Panc1 (cell line): ENCODE measurements at places on chromosomes 1 and 21. TPM values are rescaled to one million over a fixed set of nuclear protein-coding genes. Genes with fewer than 3 reads are reported as not detected.

Gene CHODL
- 0.10 TPM for total RNA-seq

Gene PHLDA3
- total RNA-seq = 12.3 TPM

Gene JAM2
- 0.21 TPM for total RNA-seq

Gene MAN1A2
- total RNA-seq = 28.7 TPM

Gene KLF18
- total RNA-seq = not detected

DNA sequence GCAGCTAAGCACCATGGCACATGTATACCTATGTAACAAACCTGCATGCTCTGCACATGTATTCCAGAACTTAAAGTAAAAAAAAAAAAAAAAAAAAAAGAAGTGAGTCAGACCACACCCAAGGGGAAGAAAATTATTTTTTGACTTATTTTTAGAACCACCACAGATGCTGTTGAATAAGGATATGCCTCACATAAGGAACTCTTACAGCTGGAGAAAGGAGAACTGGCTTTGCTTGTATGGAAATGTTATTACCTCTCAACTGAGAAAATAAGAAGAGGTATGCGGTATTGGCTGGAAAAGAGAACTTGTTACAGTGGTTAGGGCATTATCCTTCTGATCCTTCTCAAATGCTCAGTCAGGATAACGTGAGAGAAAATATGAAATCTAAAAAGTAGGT is 27.5 kb upstream of the FCER1A start:
- no peak for DNase-seq

DNA sequence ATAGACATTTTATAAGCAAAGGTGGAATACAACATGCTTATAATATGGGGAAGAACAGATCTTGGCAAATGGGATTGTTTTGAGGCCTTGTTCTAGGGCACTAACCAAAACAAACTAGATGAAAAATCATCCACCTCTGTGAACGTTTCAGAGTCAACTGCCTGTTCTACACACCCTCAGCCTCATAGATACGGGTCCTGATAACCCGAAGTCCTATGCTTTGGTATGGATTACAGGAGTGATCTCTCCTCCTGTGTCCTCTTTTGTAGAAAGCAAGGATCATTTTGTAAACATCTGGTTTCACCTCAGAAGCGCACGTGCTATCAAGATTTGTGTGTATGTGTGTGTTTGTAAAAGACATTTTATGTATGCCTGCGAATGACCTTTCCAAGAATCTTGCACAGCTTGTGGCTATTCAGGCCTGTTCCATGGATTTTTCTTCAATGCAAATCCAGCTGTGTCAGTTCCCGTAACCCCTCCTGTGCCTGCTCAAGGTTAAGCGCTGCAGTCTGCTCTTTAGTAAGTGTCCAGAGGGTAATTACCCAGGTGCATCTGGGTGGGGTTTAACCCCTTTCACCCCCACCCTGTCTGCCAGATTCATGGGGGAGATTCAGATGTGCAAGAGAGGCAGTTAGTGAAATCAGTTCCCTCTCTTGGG is 132.4 kb downstream of the ROR1 start:
- no peak for DNase-seq

DNA sequence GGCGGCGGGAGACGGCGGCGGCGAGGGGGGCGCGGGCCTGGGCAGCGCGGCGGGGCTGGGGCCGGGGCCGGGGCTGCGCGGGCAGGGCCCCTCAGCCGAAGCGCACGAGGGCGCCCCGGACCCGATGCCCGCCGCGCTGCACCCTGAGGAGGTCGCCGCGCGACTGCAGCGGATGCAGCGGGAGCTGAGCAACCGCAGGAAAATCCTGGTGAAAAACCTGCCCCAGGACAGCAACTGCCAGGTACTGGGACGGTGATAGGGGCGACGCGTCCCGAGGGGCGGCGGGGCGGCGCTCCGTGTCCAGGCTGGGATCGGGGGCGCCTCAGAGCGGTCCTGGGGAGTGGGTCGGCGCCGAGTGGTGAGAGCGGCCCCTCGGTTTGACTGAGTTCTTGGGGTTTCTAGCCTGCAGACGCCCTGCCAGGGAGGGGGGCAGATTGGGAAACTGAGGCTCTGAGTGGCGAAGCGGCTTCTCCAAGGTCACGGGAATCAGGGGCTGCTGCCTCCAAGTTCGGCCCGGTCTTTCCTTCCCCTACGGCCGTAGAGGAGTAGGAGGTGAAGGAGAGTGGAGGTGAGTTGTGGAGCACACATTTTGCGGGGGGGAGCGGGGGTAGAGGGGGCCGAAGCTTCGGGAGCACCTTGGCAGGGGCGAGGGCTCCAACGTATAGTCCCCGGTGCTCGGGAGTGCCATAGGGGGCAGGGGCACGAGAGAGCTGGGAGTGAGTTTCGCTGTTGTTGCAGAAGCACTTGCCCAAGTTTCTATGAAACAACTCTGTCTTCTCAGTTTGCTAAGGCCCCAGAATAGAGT is 508 bp downstream of the RAVER2 start:
- DNase-seq = no peak

GRCh38 chr1:58687516-58687915 is 12.3 kb downstream of the MYSM1 start:
- no peak for DNase-seq

GRCh38 chr1:223515926-223516325 is 122.7 kb downstream of the CCDC185 start:
- DNase-seq = no peak

DNA sequence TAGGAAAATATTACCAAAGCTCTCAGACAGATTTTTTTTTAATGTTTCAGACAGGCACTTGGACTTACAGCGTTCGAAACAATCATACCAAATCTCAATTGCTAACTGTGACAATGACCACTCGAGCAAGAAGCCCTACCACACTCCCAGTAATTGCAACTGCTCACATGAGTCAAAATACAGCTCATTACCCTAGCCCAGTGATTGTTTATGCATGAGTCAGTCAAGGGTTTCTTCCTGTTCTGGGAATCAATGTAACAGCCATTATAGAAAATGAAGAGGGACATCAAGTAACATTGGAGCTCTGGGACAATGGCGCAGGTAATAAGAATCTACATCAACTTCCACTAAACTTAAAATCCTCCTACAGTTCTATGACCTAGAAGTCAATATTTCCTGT is 56.1 kb upstream of the SH3GLB1 start:
- DNase-seq = peak; percentile 70

GRCh38 chr21:35083246-35083645 is 34.1 kb upstream of the RUNX1 start:
- DNase-seq = no peak

DNA sequence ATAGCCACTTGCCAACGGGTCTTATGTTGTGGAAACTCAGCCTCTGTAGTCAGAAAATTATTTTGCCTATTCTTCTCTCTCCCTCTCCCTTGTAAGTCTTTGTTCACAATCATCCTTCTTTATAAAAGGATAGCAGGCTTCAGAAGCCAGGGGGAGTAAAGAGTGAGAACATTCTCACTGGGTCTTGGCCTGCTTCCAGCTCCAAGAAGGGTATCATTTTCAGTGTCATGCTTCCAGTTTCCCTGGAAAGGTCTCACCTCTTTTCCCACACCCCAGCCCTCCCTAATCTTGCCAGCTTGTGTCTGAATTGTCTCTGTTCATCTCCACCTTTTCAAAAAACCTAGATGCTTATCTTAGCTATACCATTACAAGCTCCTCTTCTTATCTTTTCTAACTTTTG is 346.2 kb upstream of the LRRC7 start:
- DNase-seq = no peak

DNA sequence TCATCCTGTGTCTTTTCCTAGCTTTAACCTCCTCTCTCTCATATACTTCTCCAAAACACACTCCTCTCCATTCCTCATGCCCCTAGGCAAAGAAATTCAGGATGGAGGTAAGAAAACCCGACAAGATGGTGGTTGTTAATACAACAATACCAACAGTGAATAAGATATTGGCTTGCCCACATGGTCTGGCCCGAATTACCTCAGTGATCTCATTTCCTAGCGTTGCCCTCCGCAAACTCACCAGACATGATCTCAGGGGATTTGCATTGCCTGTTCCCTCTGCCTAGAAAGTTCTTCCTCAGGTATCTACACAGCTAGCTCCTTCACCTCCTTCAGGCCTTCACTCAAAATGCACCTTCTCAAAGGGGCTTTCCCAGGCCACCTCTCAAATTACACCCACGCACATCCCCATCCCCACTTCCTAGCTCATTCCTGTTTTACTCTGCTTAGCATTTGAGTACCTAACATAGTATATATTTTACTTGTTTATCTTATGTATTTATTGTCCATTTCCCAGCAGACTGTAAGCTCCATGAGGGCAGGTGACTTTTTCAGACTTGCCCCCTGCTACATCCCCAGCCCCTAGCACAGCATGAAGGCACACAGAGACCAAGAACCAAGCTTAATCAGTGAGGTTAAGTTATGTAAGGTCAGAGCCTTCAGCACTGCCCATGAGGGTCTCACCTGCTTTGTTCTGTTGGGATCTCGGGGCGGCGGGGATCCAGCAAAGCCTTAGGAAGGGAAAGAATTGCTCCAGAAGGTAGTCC is 10.2 kb upstream of the UBR4 start:
- DNase-seq = no peak

DNA sequence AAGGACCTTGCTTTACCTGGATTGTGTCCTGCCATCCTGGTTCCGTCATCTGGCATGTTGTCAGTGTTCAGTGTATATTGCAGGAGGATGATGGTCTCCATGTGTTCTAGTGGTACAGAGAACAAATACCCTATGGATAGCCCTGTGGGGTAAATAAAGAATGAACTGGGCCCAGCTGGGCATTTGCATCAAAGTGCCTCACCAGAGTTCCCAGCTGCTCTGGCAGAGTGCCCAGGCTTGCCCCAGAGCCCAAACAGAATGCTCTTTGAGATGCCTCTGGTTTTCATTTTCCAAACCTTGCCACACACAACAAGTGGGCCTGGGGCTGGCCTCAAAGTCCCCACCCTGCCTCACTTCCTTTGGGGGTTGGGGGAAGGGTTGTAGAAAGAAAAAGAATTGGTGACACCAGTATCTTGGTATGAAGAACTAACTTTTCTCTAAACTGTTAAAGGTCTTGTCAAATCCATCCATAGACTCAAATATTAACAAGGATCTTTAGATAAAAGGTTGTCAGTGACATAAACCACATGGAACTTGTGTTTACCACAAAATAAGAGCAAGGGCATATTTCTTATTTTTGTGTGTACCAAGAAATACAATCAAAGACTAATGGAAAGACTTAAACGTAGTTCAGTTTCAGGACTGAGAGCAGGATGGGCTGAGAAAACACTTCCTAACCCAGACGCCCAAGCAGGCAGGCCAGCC is 82.2 kb downstream of the LMO4 start:
- no peak for DNase-seq

DNA sequence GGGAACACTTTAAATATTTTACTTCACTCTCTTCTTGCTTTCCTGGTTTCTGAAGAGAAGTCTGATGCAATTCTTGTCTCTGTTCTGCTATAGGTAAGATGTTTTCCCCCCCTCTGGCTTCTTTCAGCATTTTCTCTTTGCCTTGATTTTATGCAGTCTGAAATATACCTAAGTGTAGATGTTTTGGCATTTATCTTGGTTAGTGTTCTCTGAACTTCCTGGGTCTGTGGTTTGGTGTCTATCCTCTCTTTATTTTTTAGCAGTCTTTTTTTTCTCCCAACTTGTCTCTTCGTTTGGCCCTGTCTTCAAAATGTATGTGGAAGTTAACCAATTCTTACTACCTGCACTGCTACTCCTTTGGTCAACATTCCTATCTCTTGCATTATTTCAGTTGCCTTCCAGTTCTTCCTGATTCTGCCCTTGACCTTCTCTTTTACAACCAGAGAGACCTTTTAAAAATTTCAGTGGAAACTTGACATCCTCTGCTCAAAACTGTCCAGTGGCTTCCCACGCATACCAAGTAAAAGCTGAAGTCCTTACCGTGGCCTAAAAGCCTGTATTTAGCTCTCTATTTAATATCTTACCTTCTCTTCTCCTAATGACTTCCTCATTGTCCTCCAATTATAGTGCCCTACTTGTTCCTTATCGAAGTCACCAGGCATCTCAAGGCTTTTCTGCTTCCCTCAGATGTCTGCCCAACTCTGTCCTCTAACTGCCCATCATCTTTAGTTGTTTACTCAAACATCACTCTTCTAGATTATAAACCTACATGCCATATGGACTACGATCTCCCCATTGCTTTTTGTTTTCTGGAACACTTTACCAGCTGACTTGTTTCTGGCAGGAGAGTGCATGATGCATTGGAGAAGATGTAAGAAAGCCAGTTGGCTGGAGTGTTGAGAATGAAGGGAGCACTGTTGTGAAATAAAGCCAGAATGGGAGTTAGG is 40.9 kb downstream of the RAP1A start:
- no peak for DNase-seq

DNA sequence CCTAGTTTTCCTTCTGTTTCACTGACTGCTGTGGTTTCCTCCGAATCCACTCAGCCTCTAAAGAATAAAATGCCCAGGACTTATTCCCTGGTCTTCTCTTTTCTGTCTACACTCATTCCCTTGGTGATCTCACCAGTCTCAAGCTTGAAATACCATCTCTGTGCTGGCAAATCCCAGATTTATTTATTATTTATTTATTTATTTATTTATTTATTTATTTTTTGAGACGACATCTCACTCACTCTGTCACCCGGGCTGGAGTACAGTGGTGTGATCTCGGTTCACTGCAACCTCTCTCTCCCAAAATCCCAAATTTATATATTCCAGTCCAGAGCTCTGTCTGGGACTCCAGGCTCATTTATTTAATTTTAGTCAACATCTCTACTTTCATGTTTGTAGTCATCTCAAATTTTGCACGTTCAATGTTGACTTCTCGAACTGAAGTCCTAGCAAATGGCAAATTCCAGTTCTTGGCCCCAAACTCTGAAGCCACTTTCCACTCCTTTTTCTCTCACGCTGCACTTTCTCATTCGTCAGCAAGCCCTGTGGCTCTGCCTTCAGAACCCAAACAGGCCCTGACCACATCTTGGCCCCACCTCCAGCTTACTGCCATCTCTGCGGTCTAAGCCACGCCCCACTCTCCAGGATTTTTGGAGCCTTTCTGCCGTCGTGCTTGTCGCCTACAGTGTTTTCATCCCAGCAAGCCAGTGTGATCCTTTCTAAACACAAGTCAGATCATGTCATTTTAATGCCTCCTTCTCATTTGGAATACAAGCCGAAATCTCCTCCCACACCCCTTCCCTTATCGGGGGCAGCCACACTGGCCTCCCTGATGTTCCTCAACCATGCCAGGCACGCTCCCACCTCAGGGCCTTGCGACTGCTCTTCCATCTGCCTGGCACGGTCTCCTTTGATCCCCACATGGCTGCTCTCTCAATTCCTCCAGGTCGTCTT is 14.2 kb upstream of the TENT5B start:
- no peak for DNase-seq

DNA sequence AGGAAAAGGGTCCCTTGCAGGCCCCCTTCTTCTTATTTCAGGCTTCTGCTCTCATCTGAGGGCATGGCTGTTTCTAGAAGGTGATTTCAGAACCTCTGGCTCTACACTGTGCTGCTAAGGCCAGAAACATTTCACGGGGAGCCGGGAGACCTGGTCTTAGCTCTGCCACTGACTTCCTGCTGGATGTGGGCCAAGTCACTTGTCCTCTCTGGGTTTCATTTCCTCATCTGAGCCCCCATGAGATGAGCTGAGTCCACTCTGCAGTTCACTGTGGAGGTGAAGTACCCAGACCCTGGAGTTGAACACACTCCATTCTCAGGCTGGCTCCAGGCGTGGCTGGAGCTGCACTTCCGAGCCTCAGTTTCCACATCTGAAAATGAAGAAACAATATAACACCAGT is 2.1 kb downstream of the PADI1 start:
- no peak for DNase-seq
